ENCODE measurements at places on chromosomes 2 and 18. TPM values are rescaled to one million over a fixed set of nuclear protein-coding genes. Genes with fewer than 3 reads are reported as not detected.

NYAP2 gene
- not detected for total RNA-seq

DNA sequence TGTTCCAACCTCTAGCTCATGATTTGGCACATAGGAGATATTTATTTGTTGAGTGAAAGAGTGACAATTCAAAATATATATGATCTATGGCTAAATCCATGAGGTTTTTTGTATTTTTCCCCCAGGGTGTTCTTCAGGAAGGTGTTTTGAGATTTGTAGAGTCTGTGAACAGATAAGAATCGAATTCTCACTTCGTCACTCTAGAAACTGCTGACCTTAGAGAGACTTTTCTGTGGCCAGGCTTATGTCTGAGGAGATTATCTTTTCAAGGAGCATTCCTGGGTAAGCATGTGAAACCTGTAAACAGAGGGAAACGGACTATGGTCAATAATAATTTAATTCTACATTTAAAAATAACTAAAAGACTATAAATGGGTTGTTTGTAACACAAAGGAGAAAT, 849 bp upstream of the ITGB6 start:
- DNase-seq = no peak

- DNase-seq = no peak
Observed at GRCh38 chr18:23584019-23584983, 2.0 kb downstream of the NPC1 start.

GRCh38 chr2:172864182-172864581, 128.5 kb downstream of the RAPGEF4 start:
- DNase-seq = peak; percentile 28

GRCh38 chr2:195819276-195819675, 162.2 kb downstream of the SLC39A10 start:
- no peak for DNase-seq

GRCh38 chr18:25974630-25975077, 115.8 kb downstream of the SS18 start:
- DNase-seq = no peak

TMEM169 gene
- total RNA-seq = not detected

PDE1A gene
- total RNA-seq = 13.1 TPM

DNA sequence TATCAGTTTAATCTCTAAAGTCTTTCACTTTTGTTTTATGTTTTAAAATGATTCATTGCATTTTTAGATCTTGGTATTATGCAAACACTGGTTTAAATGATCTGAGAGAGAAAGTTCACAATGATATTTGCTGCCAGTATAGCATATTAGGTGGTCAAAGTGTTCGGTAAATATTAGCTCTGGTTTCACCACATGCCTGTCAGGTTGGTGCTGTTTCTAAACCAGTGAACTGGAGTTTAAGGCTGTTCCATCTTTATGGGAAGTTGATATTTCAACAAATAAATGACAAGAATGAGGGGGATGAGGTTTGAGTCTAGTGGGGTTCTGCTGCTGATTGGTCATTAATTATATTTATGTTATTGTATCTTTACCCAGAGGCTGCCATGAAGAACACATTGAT, 436.4 kb downstream of the DCDC2C start:
- no peak for DNase-seq

GRCh38 chr18:44125446-44125845, 555.2 kb upstream of the SETBP1 start:
- no peak for DNase-seq

SCG2 gene
- 5.0 TPM for total RNA-seq

DNA sequence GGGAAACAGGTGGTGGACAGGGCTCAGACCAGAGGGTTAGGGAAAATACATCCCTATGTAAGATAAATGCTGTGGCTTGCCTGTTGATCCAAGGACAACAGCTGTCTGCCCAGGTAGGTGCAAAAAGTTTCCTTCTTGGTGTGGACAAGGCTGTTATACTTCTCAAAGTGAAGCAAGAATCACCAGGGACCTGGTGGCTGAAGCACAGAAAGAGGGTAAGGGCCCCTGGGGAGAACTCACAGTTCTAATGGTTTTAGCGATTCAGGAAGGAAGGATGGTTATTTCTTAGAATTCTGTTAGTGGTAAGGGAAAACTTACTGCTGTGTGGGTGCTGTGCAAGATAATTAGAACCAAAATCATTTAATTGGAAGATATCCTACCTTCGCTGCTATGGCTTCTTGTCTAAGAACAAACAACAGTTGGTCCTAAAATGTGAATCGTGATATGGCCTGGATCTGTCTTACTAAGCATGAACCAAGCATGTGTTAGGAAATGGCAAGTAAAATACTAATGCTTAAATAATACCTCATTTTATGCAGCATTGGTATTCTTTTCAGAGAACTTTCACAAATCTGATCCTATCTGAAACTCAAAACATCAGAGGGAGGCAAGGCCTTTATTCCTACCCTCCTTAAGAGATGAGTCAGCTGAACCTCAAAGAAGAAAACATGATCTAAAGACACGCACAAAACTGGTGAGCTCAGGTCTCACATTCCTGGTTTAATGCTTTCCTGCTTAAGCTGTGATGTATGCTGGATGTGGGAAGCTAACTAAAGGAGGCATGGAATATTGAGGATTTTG, 159.2 kb upstream of the THUMPD2 start:
- no peak for DNase-seq

EVX2 gene
- total RNA-seq = not detected

DNA sequence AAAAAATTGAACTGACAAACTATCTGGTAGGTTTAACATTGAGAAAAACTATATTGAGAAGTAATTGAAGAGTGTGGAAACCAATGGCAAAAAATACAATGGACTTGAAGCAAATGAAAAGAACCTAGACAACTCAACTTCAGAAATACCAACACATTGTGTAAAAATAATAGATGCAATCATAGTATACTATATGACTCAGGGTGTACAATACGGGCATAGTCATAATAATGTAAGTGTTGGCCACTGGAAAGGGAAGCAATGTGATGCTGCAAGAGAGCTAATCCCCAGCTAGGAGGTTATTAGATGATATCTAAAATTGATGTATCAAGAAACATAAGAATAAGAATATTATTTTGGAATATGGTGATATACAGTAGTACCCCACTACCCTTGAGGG, 45.3 kb downstream of the SMAD7 start:
- DNase-seq = no peak

MYCN gene
- 1.3 TPM for total RNA-seq

DNA sequence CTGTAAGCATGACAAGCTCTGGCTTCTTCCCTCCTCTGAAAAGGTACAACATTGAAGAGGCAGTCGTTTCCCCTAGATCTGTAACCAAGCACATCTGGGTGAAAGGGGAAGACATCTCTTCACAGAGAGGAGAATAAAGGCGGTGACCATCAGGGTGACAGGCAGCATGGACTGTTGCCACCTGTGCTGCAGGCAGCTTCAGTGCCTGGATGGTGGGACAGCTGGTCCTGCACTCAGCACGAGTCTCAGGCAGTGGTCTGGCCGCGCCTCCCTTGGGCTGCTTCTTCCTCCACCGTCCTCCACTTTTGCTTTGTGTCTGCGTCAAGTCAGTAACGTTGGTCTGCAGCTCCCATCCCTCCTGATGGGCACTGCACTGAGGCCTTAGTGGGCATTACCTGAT, 264.4 kb downstream of the NEDD4L start:
- DNase-seq = no peak

GRCh38 chr2:39416140-39416539, 20.9 kb downstream of the MAP4K3 start:
- no peak for DNase-seq

DNA sequence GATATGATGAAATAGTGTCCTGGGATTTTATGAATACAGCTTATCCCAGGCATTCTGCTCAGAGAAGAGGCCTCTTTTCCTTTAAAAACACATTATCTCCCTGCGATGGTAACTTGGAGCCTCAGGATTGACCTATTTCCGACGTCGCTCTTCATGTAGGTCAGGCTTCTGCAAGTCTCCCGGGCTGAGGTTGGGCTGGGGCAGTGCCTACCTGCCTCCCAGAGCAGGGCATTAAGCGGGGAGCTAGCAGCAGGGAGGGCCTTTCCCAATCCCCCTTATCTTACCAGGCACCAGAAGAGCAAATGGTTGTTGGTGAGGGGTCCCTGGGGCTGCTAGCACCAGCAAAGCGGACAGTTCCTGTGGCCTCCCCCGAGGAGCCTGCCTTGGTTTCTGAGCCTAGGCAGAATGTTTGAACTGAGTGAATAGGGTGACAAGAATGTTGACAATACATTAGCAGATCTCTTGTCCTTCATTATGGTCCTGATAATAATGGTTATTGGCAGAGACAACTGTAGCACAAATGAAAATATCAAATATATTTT, 60.2 kb downstream of the TRPM8 start:
- no peak for DNase-seq

DNA sequence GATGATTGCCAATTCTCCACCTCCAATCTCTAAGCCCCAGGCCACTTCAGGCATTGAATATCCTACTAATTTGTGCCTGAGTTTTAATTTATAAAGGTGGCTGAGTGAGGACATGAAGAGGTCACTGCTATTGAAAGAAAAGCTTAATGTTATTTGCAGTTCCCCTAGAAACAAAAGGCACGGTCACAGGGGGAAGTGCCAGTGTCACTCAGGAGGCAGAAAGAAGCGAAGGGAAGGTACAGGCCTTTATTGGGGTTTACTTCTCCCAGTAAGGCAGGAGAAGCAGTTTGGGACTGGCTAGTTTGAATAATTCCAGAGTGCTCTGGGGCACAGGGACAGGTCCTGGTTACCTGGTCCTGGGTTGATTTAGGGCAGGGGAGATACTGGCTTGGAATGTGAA, 1.7 kb upstream of the ABHD1 start:
- DNase-seq = no peak

UBE2E3 gene
- total RNA-seq = 200 TPM

- peak; percentile 53 for DNase-seq
Observed at GRCh38 chr2:152189622-152190495, 14.3 kb upstream of the STAM2 start.

CD302 gene
- 103 TPM for total RNA-seq

DNA sequence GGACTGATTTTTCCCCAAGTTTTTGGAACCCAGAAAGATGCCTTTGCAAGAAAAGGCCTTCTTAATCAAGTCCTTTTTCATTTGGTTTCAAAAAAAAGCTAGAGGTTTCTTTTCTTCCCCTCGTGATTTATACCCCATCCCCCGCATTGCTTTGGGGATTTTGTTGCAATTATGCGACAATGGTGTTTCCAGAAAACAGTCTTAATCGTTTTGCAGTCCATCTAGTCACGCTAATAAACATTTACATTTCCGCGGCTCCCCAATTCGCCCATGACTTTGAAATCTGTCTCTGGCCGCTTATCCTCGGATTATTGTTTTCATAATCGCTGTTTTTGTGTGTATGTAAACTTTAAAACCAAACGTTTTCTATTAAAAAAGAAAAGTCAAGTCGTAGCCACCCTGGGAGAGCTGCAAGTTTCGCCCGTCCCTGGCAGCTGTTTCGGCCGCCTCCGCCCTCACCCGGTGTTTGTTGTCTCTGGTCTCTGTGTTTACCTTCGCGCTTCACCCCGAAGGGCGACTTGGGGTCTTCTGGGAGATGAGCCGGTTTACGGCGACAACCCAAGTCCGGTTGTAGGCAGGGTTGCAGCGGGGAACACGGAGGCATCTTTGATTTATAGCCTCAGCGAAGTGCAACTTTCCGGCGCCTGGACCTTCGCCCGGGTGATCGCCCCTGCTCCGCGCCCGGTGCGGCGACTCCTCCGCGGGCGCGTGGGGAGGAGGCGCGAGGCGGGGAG, 667 bp downstream of the SP9 start:
- DNase-seq = no peak

GRCh38 chr2:230319211-230319862, 7.7 kb upstream of the SP140L start:
- no peak for DNase-seq

DNA sequence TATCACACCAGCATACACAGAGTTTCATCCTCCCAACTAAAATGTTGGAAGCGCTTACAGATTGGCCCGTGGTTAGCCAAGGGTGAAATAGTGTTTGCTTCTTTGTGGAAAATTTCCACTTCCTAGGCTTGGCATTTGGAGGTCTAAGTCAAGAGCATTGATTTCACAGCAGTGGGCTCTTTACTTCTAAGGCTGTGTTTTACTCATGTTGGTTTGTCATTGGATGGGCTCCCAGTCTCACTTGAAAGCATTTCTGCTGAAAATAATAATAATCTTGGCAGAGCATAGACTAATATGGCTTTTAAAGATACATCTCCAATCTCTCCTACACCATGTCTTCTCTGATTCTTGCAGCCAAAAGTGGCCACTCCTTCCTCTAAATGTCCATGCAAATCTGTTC, 82.9 kb downstream of the DYNAP start:
- DNase-seq = no peak

PARD3B gene
- 36.3 TPM for total RNA-seq

DNA sequence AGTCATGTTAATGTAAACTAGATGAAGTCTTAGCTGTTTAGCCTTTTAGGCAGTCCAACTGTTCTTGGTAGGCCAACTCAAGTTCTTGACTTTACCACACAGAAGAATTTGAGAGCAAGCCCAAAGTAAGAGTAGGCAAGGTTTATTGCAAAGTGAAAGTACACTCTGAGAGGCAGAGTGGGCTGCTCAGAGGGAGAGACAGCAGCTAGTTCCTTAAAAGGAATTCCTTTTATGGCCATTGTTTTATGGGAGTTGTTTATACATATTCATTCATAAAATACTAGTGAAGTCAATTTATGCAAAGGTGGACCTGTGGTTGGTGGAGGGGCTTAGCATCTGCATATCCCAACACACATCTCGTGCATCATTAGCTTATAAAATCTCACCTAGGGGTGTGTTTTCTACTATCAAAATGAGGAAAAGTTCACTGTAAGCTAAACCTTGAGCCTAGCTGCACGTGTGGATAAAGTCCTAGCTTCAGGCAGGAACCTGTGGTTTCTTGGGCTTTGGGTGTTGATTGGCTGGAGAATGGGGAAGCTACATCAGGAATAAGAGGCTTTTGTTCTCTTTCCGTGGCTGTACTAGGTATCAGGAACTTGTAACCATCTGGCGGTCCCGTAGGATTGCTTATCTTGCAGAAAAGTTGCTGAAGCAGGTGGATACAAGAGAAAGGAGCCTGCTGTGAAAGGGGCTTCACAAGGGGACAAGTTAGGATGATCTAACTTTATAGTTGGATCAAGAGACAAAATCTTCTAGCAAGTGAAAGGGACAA, 110.4 kb upstream of the GULP1 start:
- no peak for DNase-seq

CYP26B1 gene
- total RNA-seq = not detected

GRCh38 chr2:103656558-103656957, 894.7 kb downstream of the TMEM182 start:
- DNase-seq = no peak

CCL20 gene
- total RNA-seq = not detected

DNA sequence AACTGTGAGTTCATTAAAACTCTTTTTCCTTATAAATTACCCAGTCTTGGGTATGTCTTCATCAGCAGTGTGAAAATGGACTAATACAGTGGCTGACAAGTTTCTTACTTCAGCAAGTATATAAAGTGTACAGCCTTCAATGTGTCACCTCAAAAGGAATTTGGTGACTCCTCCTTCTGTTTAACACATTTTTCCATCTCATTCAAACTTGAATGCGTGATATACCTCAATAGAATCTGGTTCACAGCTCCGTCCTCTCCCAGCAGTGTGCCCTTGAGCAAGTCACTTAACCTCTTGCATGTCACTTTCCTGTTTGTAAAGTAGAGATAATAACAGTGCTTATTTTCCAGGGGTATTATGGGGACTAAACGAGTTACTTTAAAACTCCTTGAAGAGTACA, 159.6 kb downstream of the CCBE1 start:
- DNase-seq = no peak

SKOR2 gene
- not detected for total RNA-seq

Data from uterus (tissue), 4 donors.